Ascending aorta (tissue), 2 donors: ENCODE measurements at places on chromosomes 12 and 14. TPM values are rescaled to one million over a fixed set of nuclear protein-coding genes. Genes with fewer than 3 reads are reported as not detected.

Gene KRT77
- not detected for total RNA-seq

Gene PLEKHG3
- 134 TPM for total RNA-seq

Gene PLEKHD1
- not detected for total RNA-seq

Gene AREL1
- 17.9 TPM for total RNA-seq

Gene KRT78
- not detected for total RNA-seq

Gene CD163L1
- total RNA-seq = not detected

Gene ABHD4
- 33.5 TPM for total RNA-seq

Gene DLGAP5
- not detected for total RNA-seq

Gene CISTR
- not detected for total RNA-seq

Gene LAG3
- not detected for total RNA-seq

Gene NPAS3
- not detected for total RNA-seq

Gene PROX2
- total RNA-seq = not detected

Gene FOXA1
- total RNA-seq = not detected

Gene KRT72
- not detected for total RNA-seq

Gene MGAT4C
- total RNA-seq = not detected
